Lung microvascular endothelial cell (primary cell): ENCODE measurements at places on chromosomes 3 and 15. TPM values are rescaled to one million over a fixed set of nuclear protein-coding genes. Genes with fewer than 3 reads are reported as not detected.

HES1 gene
- 49.7 and 74.2 TPM in 2 replicates for total RNA-seq

ABHD17C gene
- total RNA-seq, result 4.0 and 5.0 TPM in 2 replicates

RASL12 gene
- not detected in 2 replicates for total RNA-seq

CPLX3 gene
- total RNA-seq, result not detected in 2 replicates

LRRC2 gene
- total RNA-seq, result under 0.01 TPM in 2 replicates
